ENCODE measurements at places on chromosomes 12 and 14.

- DNase-seq: no peak
Measured at GRCh38 chr12:51210690-51211395, 7.0 kb downstream of the POU6F1 start.

GRCh38 chr14:101201535-101202151, 298.1 kb upstream of the RTL1 start:
- no peak for DNase-seq

- no peak for DNase-seq
Measured at GRCh38 chr12:25101092-25101445, 93.9 kb downstream of the DNAI7 start.

GRCh38 chr12:120668868-120669840, 17.8 kb upstream of the MLEC start:
- peak; percentile 66 for DNase-seq

GRCh38 chr14:40525314-40525713, 1081.4 kb upstream of the LRFN5 start:
- DNase-seq: no peak

- no peak for DNase-seq
Measured at GRCh38 chr12:12158858-12159257, 88.1 kb downstream of the BCL2L14 start.

GRCh38 chr12:132095520-132096409, 48.4 kb downstream of the DDX51 start:
- DNase-seq: no peak

- no peak for DNase-seq
Measured at GRCh38 chr14:96811985-96812667, 14.9 kb downstream of the VRK1 start.

GRCh38 chr12:126935435-126935834, 1331.5 kb upstream of the TMEM132C start:
- no peak for DNase-seq

- DNase-seq: peak; percentile 49
Measured at GRCh38 chr12:6234906-6235305, 34.7 kb downstream of the CD9 start.

DNA sequence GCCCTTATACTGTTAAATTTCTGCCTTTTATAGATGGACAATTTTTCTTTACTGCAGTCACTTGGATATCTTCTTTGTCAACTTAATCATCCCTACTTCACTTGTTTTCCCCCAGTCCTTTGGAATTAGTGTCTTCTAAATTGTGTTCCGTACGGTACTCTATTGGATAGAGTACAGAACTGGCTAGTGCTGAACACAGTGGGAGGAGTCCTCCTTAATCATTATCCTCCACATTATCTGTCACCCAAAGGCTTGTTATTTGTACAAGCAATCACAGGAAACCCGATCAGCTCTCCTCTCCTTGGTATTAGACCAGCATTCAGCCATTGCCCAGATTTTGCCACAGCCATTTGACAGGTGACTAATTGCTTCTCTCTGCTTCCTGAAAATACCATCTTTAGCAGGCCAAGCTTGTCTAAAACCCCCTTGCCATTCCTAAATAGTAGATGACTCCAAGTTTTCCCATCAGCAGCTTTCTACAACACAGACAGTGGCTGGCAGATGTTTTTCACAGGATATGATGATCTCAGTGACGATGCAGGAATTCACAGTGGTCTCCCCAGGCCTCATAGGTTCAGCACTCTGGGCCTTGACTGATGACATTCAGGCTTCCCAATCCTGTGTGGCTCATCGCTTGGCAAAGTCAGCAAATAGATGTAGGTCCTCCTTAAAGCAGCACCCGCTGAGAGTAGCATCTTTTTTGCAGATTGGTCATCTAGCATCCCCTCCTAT, 216.0 kb upstream of the RGS6 start:
- DNase-seq: no peak

GRCh38 chr14:75634848-75635247, 25.8 kb downstream of the ERG28 start:
- no peak for DNase-seq

GRCh38 chr12:115049614-115050013, 365.6 kb upstream of the TBX3 start:
- DNase-seq: no peak

DNA sequence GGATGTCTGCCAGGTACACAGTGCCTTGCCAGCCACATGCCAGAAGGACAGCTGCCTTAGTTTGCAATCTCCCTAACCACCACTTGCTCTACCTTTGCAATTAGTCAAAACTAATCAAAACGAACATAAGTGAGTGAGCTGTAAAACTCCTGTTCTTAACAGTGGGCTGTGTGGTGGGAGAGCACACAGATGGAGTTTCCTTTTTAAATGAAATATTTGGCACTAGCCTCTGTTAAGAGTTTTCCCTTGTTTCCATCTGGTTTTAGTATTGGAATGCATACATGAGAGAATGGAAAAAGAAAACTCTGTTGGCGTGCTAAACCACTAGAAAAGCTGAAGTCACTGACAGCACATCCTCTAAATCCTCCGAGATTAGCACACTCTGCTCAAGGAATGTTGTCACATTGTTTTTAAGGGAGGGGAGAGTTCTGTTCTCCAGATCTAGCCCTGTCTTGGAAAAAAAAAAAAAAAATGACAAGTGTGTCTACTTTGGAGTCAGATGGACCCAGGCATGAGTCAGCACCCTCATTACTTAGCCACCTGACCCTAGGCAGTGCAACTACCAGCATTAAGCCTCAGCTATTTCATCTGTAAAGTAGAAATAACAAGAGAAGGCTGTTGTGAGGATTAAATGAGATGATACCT, 83.9 kb downstream of the STXBP6 start:
- no peak for DNase-seq

DNA sequence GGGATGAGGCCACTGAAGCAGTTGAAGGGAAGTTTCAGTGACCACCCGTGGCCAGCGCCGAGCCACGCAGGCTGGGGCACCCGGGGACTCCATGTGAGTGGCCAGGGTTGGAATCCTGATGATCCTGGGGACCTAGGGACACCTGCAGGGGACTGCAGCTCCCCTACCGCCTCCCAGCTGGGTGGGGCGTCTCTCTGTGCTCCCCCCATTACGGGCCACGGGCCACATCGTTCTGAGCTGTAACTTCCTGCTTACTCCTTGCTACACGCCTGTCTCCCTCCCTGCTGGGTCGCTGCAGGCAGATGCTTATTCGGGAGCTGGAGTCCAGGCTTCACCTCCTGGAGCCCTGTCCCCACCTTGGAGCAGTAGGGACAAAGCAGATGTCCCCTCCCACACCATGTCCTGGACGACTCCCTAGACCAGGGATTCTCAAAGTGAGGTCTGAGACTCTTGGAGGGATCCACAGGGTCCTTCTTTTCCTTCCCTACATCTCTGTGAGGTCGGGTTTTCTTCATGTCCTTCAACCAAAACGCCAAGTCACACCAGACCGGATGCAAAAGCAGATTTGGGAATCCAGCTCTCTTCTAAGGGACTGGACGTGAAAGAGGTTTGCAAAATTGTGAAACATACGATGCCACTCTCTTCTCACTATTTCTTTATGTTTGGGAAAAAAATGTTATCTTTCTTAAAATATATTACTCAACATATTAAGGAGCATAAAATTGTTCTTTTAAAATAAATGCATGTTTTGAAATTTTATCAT, 85.9 kb upstream of the NCOR2 start:
- no peak for DNase-seq

- DNase-seq: no peak
Measured at GRCh38 chr12:13587721-13588390, 391.3 kb downstream of the EMP1 start.

DNA sequence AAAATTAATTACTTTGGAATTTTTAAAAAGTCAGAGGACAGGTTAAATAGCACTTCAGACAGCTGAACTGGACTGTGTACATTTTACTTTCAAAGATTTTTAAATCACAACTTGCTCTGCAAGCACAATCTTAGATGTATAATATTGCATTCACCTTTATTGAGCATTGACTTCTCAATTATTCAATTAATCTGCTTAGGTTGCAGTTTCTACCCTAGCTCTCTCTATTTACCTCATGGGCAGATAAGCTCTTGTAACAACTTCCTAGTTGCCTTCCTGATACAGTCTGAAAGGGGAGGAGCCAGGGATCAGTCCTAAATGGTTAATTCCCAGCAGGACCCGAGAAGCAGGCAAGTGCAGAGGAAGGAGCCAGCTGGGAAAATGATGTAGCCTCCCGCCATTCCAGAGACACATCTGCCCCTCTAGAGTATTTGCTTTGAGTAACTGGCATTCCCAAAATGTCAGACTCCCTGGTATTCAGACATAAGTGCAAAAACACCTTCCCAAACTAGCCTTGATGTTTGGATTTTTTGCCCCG, 302.8 kb downstream of the GALC start:
- no peak for DNase-seq

DNA sequence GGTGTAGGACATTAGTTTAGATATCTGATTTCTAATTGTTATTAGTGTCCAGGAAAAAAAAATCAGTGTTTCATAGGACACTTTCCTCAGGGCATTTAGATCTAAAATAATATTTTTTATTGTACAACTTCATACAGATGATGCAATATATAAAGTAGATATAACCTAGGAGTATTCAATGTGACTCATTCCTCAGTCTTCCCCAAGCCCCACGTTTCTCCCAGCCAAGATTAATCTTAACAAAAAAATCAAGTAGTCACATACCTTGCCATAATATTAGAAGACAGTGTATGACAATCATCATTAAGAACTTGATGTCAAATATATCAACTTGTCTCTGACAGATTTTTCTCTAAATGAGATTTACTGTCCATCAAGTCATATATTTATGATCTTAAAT, 37.1 kb downstream of the PPFIA2 start:
- no peak for DNase-seq

DNA sequence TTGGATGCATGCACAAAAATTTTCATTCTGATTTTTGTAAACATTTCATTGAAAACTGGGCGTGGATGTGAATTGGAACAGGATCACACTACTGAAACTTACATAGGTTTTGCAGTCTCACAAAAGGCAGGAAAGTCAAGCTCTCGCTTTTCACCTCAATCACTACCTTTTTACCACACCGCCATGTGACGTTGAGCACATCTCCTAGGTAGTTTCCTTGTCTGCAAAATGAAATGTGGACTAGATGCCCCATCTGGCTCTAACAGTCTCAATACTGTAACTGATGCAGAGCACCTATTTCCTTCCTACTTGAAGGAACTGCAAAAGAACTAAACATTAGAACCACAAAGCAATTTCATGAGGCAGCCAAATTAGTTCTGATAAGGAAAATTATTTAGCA, 4.4 kb upstream of the YY1 start:
- no peak for DNase-seq

GRCh38 chr12:2752676-2753371, 41.9 kb upstream of the FKBP4 start:
- DNase-seq: peak; percentile 81

DNA sequence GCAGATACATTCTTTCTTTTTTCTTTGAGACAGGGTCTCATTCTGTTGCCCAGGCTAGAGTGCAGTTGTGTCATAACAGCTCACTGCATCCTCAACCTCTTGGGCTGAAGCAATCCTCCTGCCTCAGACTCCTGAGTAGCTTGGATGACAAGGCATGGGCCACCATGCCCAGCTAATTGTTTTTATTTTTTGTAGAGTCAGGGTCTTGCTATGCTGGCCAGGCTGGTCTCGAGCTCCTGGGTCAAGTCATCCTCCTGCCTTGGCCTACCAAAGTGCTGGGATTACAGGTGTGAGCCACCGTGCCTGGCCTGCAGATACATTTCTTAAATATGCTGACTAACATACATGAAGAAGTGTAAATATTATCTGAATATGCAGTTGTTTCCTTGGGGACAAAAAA, 115.8 kb downstream of the HECTD4 start:
- DNase-seq: no peak

GRCh38 chr14:70809225-70810219, at the start of gene MAP3K9:
TSS of gene MAP3K9 (minus strand) at chr14:70809513. CDS start at chr14:70809171, 342 bp downstream.
- peak; percentile 97 for DNase-seq

- DNase-seq: no peak
Measured at GRCh38 chr14:64074961-64075612, 219.1 kb downstream of the ESR2 start.

DNA sequence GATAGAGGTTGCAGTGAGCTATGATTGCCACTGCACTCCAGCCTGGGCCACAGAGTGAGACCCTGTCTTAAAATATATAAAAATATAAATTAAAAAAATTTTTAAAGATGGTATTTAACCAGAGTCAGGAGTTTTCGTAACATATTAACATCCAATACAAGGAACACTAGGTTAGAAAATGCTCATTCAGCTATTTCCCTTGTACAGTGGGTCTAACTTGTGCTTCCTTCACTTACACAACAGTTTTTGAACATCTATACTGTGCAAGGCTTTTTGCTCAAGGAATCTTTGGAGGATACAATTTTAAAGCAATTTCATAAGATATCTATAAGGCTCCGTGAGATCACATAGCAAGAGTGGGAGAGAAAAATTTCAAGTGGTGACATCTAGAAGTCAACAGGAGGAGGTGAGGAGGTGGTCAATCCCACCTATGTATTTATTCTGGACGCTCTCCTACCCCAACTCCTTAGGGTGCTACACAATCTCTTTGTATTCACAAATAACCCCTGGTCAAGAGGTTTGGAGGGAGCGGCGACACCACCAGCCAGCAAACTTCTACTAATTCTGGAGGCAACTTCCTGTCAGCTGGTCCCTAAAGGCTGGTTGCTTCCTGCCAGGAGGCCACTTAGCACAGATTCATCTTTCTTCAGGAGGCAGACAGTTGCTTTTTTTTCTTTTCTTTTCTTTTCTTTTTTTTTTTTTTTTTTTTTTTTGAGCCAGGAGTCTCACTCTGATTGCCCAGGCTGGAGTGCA, 22.2 kb downstream of the DUSP16 start:
- DNase-seq: no peak

GRCh38 chr12:7146906-7147305, 16.7 kb downstream of the CLSTN3 start:
- no peak for DNase-seq

GRCh38 chr12:113436586-113436985, 14.4 kb downstream of the SDSL start:
- no peak for DNase-seq

GRCh38 chr12:126198966-126199692, 1133.9 kb downstream of the AACS start:
- DNase-seq: no peak

DNA sequence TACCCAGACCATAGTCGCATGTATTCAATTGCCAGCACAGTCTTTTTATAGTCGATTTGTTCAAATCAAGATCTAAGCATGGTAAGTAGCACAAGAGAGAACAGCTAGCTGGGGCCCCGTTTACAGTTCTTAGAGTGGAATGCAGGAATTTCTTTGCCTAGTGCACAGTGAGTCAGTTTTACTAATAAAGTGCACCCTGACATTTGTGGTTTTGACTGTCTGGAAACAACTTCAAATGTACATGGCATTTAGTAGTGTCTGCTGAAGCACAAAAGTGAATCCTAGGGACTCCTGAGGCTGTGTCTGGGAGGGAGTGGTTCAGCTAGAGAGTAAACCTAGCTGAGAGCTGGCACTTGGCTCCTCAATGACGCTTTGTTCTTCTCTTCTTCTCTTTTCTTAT, 64.9 kb downstream of the TMX1 start:
- DNase-seq: no peak

DNA sequence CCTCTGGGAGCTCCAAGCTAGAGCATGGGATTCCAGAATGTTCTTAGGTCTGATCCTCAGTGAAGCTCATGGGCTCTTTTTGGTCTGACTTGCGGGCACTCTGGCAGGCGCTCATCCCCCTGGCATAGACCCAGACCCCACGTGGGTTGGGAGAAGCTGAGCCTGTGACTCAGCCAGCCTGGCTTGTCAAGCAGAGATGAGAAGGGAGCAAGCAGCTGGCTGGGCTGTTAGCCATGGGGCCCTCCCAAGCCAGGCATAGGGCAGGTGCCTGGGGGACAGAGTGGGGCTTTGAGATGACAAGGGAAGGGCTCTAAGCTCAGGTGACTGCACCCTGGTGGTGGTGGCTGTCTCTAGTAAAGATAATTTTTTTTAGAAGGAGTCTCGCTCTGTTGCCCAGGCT, 80.3 kb upstream of the NOS1 start:
- DNase-seq: no peak

- DNase-seq: peak; percentile 41
Measured at GRCh38 chr12:50322206-50322605, 38.9 kb upstream of the LIMA1 start.
